ENCODE measurements at places on chromosomes 2 and 18. TPM values are rescaled to one million over a fixed set of nuclear protein-coding genes. Genes with fewer than 3 reads are reported as not detected.

The TXNL1 gene
- 45.6 TPM for total RNA-seq

The NPPC gene
- total RNA-seq: not detected

The SERPINB13 gene
- total RNA-seq: not detected

The UGT1A8 gene
- not detected for total RNA-seq

The GCKR gene
- not detected for total RNA-seq

The MYO5B gene
- total RNA-seq: not detected

The MC2R gene
- total RNA-seq: not detected

The DSEL gene
- 2.9 TPM for total RNA-seq

The PDE11A gene
- total RNA-seq: not detected

The SCN7A gene
- total RNA-seq: not detected

The DNAJB2 gene
- 105 TPM for total RNA-seq

The CFAP65 gene
- not detected for total RNA-seq

The OR6B2 gene
- not detected for total RNA-seq

The ZBTB7C gene
- total RNA-seq: not detected

The TOGARAM2 gene
- total RNA-seq: 0.47 TPM

The PLGLB2 gene
- 3.1 TPM for total RNA-seq

The FN1 gene
- 0.05 TPM for total RNA-seq

The ASB1 gene
- 53.3 TPM for total RNA-seq

The LBX2 gene
- total RNA-seq: not detected

The LCT gene
- 0.36 TPM for total RNA-seq

The DUSP19 gene
- 1.7 TPM for total RNA-seq

The SCN9A gene
- total RNA-seq: not detected

The RUFY4 gene
- total RNA-seq: 0.16 TPM

The IL36G gene
- not detected for total RNA-seq

The LYPD6 gene
- not detected for total RNA-seq

The SLC11A1 gene
- total RNA-seq: 0.47 TPM

The CDK5R2 gene
- not detected for total RNA-seq

The CAPN14 gene
- total RNA-seq: 0.41 TPM

The LIPG gene
- not detected for total RNA-seq

The FAM237A gene
- not detected for total RNA-seq

The SKOR2 gene
- not detected for total RNA-seq

The FOXD4L1 gene
- total RNA-seq: 0.41 TPM

The RAD51AP2 gene
- total RNA-seq: not detected

The GAL3ST2 gene
- total RNA-seq: not detected

Measured in naive thymus-derived CD8-positive, alpha-beta T cell (primary cell).